ENCODE measurements at places on chromosomes 4 and X. TPM values are rescaled to one million over a fixed set of nuclear protein-coding genes. Genes with fewer than 3 reads are reported as not detected.

Gene TKTL2
- 0.09 TPM for polyA plus RNA-seq

GRCh38 chr4:188439641-188440311 lies 300.5 kb downstream of the TRIML1 start:
- no peak for DNase-seq

DNA sequence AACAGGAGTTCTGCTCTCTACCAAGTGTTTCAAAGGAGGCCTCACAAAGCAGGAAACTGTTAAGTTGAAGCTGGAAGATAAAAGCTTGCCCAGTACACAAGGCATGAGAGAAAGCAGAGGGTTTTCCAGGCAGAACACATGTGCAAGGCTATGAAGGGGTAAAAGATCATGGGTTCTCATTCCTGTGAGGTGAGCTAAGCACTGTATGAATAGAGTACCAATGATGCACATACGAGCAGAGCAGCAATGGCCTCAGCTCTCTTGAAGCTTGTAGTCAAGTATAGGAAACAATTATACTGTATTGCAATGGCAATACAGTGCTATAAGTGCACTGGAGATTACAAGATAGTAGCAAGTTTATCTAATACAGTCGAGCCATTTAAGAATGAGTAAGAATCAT lies 18.0 kb downstream of the TTC29 start:
- DNase-seq, result no peak

GRCh38 chrX:49042581-49043219 lies 457 bp downstream of the TFE3 start:
- DNase-seq, result no peak

DNA sequence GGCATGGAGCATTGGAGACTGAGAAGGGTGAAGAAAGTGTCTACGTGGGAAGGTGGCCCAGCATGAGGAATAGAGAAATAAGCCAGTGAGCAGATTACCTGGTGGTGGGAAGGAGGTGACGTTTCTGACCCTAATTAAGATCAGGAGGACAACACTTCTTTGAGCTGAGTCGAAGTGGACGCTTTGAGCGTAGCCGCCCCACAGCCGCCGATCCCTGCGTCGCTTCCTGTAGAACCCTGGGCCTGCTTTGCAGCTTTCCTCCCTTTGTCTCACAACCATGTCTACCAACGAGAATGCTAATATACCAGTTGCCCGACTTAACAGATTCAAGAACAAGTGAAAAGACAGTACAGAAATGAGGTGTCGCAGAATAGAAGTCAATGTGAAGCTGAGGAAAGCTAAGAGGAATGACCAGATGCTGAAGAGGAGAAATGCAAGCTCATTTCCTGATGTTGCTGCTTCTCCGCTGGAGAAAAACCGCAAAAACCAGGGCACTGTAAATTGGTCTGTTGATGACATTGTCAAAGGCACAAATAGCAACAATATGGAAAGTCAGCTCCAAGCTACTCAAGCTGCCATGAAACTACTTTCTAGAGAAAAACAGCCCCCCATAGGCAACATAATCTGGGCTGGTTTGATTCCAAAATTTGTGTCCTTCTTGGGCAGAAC lies 6.4 kb upstream of the ANTXR2 start:
- DNase-seq, result no peak

Gene IGFBP7
- 533 TPM for polyA plus RNA-seq

- no peak for DNase-seq
These were observed 130.1 kb downstream of the MGST2 start for GRCh38 chr4:139795527-139796314.

All from renal pelvis (tissue), 12 donors.